ENCODE measurements at places on chromosomes 1 and 21.

GRCh38 chr1:101357444-101357986, 120.7 kb downstream of the S1PR1 start:
- peak; percentile 57 for DNase-seq

DNA sequence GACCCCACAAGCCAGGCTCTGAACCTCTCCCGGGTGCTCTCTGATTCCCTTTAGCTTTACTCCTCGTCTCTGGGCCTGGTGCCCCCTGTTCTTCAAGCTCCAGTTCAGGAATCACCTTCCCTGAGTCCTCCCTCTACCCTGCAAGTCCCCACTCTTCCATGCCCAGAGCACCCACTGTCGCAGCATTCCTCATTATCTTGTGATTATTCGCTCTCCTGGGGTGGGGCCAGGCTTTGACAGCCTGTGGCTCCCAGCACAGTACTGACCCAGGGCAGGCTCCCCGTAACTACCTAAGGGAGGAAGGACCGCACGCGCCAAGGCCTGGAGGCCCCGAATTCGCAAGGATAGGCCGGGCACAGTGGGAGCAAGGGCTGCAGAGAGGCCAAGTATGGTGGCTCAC, 734 bp upstream of the C1orf210 start:
- no peak for DNase-seq

DNA sequence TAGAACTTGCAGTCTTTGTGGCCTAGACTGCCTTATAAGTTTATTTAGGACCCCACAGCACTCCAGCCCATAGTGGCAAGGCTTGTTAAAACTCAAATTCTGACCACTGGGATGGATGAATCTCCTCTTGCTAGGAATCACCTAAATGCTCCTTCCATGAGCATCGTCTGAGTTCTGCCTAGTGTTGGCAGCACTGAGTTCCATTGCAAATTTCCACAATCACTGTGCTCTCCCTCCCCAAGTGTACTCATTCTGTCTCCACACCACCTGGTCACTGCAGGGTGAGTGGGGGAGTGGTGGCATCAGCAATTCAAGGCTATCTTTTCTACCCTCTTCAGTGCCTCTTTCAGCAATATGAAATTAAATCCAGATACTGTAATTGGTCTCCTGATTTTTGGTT, 46.7 kb upstream of the PTBP2 start:
- peak; percentile 2 for DNase-seq

GRCh38 chr21:16082038-16082816, 352.4 kb downstream of the USP25 start:
- DNase-seq, result no peak

DNA sequence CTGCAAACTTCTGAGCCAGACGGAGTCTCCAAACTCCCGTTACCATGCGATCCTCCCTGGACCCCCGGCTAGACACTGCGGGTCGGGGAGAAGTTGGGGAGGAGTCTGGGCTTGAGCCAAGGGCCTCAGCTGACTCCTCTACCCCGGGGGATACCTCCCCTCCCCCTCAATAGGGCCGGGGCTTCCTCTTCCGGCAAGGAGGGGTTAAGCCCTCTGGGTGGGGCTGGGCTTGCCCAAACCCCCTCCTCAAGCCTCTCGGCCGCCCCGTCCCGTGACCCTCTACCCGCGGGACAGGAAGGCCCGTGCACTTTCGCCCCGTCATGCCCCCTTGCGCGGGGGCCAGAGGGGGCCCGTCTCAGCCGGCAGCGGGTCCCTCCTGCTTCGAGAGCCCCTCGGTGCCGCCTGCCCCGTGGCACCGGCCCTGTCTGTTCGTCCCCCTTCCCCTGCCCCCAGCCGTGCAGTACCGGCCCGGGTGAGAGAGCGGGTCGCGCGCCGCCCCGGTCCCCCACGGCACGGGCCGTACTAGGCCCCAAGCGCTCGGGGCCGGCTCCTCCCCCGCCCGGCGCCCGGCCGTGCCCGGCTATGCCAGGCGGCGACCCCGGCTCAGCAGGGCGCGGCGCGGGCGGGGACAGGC, 652 bp downstream of the ARL8A start:
- DNase-seq, result peak; percentile 48

GRCh38 chr21:15204140-15204969, 139.6 kb upstream of the NRIP1 start:
- DNase-seq, result no peak

- DNase-seq, result no peak
These were observed 8.5 kb downstream of the IL23R start for GRCh38 chr1:67174716-67175284.

GRCh38 chr1:7680955-7681268, 90.2 kb upstream of the VAMP3 start:
- DNase-seq, result no peak

DNA sequence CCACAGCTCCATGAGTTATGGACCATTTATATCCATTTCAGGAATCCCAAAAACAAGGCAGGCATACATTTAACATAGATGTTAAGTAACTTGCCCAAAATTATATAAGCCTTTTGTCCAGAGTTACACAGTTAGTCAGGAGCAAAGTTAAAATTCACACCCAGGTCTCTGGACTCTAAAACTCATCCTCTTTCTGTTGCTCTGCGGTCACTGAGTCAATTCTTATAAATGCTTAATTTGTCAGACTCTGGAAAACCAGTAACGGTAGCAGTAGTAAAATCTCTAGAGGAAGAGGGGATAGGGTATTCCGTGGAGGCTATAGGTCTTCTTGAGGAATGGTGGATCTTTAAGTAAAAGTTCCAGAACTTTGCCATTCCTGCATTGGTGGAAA, 223.6 kb upstream of the JUN start:
- no peak for DNase-seq

- DNase-seq, result no peak
These were observed 31.0 kb upstream of the MTMR11 start for GRCh38 chr1:149967646-149968045.

- DNase-seq, result no peak
These were observed 164.8 kb downstream of the USP25 start for GRCh38 chr21:15894596-15894995.

DNA sequence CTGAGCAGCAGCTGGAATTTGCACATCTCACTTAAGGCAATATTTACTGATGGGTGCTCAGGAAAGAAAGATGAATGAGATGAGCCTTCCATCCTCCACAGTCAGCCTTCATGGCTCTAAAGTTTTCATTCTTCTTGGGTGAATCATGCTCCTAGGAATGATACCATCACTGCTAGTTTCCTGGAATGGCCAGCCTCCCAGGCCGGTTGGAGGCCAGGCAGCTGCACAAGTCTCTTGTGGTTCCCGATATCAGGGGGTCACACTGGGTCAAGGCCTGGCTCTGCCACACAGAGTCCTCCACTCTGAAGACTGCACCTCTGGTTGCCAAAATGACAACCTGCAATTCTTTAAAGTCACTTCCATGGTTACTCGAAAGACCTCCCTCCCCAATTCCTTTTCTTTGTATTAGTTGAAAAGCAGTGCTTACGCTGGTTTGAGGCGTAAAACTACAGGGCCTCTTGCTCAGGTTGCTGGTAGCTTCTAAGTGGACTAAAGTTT, 46.2 kb upstream of the PALMD start:
- no peak for DNase-seq

GRCh38 chr1:108848806-108849205, 8.1 kb downstream of the AKNAD1 start:
- DNase-seq, result no peak

All from HuH-7 (cell line).